ENCODE measurements at places on chromosomes 12 and 14. TPM values are rescaled to one million over a fixed set of nuclear protein-coding genes. Genes with fewer than 3 reads are reported as not detected.

PPP1R1A gene
- total RNA-seq = 0.15 TPM

STX2 gene
- 1.2 TPM for total RNA-seq

SMCO2 gene
- total RNA-seq = 1.5 TPM

PRPH gene
- not detected for total RNA-seq

TAS2R43 gene
- not detected for total RNA-seq

SYCP3 gene
- 0.38 TPM for total RNA-seq

SHMT2 gene
- 88.2 TPM for total RNA-seq

SIX4 gene
- total RNA-seq = 0.82 TPM

BEST3 gene
- not detected for total RNA-seq

DEGS2 gene
- total RNA-seq = 116 TPM

PLEK2 gene
- total RNA-seq = 8.4 TPM

LRFN5 gene
- 0.67 TPM for total RNA-seq

TC2N gene
- total RNA-seq = 48.9 TPM

NID2 gene
- total RNA-seq = 12.2 TPM

NEUROD4 gene
- total RNA-seq = not detected

KCNC2 gene
- total RNA-seq = not detected
